Sigmoid colon (tissue), 7 donors: ENCODE measurements at places on chromosomes 3 and 15. TPM values are rescaled to one million over a fixed set of nuclear protein-coding genes. Genes with fewer than 3 reads are reported as not detected.

DNA sequence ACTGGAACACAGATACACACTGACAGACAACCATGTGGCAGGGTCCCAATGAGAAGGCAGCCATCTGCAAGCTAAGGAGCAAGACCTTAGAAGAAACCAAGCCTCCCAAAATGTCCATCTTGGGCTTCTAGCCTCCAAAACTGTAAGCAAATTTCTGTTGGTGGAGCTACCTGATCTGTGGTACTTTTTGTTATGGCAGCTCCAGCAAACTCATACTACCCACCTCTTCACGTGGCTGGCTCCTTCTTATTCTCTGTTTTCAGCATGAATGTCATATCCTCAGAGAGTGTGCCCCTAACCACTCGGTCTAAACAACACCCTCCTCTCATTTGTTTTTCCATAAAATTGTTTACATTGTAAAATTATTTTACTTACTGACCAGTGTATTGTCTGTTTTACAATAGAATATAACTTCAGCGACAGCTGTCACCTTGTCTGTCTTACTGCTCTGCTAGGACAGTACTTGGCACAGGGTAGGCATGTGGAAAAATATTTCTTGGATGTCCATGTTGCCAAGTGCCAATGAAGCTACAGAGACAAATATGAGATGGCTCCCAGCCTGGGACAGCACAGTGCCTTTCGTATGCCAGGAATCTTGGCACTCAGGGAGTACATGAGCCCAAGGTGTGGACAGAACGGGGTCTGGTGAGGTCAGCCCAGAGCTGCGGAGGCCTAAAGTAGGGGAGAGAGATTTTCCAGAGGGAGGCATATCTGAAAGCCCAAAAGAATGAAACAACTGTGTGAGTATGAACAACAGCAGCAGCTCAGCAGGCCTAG lies 17.4 kb upstream of the SLC25A36 start:
- H3K27ac ChIP-seq = no peak overlapping the region
- no peaks in the 10 kb centered on the region for H3K27me3 ChIP-seq
- no peak for DNase-seq
- H3K4me3 ChIP-seq = no peak overlapping the region
- H3K4me1 ChIP-seq = no peaks in the 10 kb centered on the region

- H3K36me3 ChIP-seq = peaks cover 52% of the 10 kb centered on the region
- DNase-seq = no peak
- H3K27ac ChIP-seq = no peak overlapping the region
- no peak overlapping the region for H3K4me3 ChIP-seq
- H3K4me1 ChIP-seq = peaks cover 9% of the 10 kb centered on the region
Measured at GRCh38 chr15:44489464-44489863, 47.5 kb upstream of the EIF3J start.

DNA sequence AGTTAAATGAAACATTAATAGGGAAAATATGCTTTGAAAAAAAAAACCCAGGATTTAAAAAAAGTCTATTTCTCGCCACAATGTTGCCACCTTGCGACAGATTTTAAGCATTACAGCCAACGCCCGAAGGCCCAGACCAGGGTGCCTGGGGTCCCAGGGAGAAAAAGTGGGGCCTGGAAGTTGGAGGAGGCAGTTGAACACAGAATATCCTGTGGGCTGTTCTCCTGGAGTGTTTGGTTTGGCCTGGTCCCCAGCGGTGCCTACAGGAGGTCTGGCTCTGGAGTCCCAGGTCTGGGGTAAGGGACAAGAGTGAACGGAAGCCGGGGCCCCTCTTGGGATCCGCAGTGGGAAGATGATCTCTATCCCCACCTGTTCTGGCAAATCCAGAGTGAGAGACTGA lies 3.4 kb downstream of the RNU6-1 start:
- DNase-seq = peak; percentile 63
- H3K27me3 ChIP-seq = peaks cover 48% of the 10 kb centered on the region
- H3K27ac ChIP-seq = no peak overlapping the region
- H3K4me3 ChIP-seq = peak overlapping the region; percentile 35

CYP8B1 gene
- total RNA-seq = not detected
